ENCODE measurements at places on chromosomes 1 and 21.
A peak's percentile ranks its signal among the peaks of the same experiment; 100 is the strongest.

DNA sequence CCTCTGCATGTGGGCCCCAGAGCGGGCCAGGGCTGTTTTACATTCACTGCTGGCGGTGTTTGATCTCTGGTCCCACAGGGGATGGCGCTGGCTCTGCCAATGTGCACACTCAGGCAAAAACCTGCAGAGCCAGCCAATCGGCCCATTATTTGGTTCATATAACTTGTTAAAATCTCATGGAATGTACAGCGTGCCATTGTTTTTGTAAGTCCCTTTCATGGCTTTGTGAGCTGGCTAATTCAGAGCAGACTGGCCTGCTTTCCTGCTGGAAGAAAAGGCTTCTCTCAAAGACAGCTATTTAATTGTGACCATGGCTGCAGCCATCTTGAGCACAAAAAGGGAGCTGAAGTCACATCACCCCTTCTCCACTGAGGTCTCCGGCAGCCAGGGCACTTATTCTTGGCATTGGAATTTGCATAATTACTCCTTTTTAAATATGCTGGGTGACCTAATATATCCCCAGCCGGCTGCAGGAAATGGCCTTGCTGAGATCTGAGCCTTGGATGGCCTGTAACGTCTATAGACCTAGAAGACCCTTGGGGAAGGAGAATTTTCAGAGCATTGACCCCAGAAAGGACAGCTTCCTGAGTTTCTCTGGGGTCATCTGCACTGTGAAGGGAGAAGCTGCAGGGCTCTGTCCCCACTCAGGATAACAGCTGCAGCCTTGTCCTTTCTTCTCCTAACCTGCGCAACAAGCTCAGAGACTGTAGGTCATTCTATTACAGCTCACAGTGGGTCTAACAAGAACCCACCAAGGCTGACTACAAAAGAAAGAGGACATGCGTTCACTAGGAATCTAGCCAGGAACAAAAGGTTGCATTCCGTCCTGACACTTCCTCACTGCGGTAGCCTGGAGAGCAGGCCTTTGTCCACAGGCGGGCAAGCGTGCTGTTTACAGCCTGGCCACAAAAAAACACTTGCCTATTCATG, 45.8 kb downstream of the BCAR3 start:
- DNase-seq, result no peak

- DNase-seq, result no peak
Measured at GRCh38 chr1:151621351-151621750, 9.5 kb downstream of the SNX27 start.

DNA sequence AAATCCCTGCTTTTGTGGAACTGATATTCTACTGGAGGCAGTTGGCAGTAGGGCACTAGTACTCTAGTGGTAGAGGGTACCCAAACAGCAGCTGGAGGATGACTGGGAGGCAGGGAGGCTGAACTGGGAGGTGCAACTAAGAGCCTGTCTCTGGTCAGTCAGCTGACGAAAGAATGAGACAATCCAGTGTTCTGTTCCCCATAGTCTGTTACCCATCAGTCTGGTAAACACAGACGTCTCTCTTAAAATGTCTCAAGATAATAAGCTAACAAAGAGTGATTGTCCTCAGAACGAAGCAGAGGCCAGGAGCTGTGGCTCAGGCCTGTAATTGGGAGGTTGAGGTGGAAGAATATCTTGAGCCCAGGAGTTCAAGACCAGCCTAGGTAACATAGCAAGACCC, 30.4 kb downstream of the TFAP2E start:
- no peak for DNase-seq

GRCh38 chr21:46054451-46054881, 43.4 kb upstream of the COL6A2 start:
- no peak for DNase-seq

GRCh38 chr1:226569879-226570547, 21.4 kb downstream of the STUM start:
- DNase-seq, result peak; percentile 34

DNA sequence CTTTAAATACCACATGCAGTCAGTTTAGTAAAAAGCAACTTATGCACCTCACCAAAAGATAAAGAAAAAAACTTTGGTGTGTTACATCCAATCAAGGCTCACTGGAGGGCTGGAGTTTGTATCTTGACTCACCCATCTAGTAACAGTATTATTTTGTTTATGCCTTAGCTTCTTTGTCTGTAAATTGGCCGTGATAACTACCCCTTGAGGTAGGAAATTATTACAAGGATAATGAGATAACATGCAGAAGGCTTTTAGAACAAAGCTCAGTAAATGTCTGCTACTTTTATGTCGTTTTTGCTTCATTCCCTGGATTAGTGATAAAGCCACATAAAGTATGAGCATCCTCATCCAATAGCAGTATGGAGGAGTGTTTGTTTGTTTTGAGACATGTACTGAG, 94.8 kb downstream of the ATP5PO start:
- DNase-seq, result no peak

GRCh38 chr1:33094486-33094885, 13.5 kb downstream of the AZIN2 start:
- DNase-seq, result no peak

- DNase-seq, result no peak
Measured at GRCh38 chr1:182652933-182653332, 31.5 kb downstream of the RGS8 start.

- no peak for DNase-seq
Measured at GRCh38 chr1:178870944-178871343, at the start of gene ANGPTL1. Gene ANGPTL1, minus strand, starts transcription at chr1:178871077. Its CDS starts 5,301 bp downstream, at chr1:178865776.

DNA sequence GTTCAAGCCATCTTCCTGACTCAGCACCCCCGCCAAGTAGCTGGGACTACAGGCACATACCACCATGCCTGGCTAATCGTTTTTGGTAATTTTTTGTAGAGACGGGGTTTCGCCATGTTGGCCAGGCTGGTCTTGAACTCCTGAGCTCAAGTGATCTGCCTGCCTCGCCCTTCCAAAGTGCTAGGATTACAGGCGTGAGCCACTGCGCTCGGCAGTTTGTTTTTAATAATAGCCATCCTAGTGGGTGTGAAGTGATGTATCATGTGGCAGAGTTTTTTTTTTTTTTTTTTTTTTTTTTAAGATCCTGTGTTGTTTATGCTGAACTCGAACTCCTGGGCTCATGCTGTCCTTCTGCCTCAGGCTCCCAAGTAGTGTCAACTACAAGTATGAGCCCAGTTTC, 51.8 kb downstream of the SPEN start:
- no peak for DNase-seq

GRCh38 chr1:32612189-32612881, 38.0 kb downstream of the ZBTB8OS start:
- DNase-seq, result peak; percentile 84

DNA sequence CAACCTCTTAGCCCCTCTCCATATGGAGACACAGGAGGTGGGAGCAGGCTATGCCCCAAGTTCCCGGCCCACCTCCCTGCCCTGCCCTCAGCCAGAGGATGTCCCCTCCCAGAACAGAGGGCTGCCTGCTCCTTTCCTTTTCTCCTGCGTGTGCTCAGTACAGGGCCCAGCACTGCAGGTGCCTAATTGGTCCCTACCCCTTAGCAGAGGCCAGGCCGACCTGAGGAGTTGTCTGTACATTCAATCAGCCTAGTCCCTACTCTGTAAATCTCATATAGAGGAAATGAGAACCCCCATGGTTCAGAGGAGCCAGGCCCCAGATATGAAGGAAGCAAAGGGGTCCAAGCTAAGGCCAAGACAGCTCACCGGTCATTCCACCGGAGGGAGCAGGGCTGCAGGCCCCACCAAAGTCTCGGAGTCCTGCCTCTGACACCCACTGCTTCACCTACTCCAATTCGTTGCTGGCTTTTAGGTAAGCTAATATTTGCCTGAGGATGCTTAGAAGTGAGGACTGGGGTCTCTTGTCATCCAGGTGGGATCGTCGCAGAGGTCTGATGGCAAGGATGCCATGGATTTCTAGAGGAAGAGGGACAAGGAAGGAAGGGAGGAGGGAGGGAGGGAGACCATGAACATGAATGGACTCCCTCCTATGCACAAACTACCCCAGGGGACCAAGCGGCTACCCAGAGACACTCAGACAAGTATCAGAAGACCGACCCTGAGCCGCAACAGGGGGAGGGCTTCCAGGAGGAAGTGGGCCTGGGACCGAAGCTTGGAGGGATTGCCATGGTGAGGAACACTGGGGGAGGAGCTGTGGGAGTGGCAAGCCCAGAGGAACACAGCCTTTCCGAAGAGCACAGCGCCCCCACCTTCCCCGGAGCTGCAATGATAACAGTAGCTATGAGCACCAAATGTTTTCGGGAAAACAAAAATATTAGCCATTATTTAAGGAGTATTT, 30.4 kb upstream of the FOXO6 start:
- DNase-seq, result no peak

- DNase-seq, result no peak
Measured at GRCh38 chr1:50023292-50024159, at the start of gene AGBL4. Gene AGBL4, minus strand, starts transcription at chr1:50023954.

DNA sequence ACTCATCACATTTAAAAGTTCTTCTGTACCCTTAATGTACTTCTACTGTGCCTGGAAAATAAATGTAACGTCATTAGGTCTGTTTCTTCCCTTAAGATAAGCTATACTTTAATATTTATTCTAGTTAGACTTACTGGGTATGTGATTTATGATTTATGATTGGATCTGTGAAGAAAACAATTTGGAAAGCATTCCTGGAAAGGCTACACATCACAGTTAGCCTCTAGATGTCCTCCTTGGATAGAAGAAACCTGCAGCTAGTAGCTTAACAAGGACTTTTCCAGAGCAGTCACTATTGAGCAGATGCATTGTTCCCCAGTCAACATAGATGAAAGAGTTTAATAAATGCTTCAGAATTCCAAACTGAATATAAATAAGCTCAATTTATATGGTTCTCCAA, 22.2 kb upstream of the ABL2 start:
- peak; percentile 19 for DNase-seq

DNA sequence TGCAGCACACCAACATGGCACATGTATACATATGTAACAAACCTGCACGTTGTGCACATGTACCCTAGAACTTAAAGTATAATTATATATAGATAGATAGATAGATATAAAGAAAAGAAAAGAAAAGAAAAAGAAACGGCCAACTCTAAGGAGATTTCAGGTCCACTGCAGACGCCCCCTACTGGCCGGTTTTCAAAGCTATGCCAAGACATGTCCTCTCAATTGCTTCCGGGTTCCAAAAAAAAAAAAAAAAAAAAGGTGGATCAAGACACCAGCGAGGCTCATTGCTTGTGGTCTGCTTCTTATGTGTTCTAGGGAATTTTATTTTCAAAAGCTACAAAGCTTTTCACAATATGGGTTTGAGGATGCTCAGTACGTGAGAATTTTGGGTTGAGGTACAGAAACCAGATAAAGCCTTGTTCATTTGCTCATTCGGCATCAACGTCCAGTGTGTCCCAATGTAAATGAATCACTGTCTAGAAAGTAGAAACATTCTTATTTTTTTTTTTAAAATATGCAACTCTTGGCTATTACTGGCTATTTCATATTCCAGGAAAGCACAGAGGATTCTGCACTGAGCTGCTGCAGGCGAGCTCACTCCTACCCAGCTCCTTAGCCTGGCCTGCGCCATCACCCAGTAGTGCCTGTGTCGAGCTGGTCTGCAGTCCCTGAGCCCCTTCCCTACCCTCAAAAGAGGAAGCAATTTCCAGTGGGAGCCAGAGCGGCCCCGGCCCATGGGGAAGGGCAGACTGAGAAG, 643.0 kb downstream of the KIF26B start:
- DNase-seq, result no peak

DNA sequence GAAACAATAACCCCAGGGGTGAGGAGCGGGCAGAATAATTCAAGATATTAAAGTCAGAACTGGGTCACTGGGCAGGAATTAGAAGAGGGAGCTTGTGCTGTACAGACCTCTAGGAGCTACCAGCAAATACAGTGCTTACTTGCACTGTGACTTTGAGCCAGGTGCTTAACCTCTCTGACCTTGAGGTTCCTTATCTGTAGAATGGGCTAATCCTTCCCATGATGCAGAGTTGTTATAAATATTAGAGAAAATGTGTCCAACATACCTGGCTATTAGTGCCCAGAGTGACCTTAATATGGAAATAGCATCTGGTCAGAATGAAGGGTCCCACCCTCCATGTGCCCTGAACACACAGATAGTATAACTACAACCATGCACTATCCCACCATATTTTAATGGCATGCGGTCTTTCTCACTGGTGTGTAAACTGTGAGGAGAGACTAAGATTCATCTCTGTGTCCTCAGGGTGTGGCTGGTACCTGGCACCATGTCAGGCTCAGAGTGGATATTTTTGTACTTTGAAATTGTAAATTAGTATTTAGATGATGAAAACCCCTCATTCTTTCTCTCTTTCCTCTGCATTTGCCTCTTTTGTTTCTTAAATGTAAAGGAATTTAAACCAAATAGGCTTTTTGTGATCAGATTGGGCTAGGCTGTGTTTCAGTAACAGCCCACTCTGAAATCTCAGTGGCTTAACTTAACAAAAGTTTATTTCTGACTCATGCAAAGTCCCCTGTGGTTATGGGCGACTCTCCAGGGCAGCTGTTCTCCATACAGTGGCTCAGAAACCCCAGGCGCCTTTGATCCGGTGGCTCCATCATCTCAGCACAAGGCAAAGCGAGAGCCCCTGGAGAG, 60.0 kb upstream of the ROR1 start:
- no peak for DNase-seq

- DNase-seq, result no peak
Measured at GRCh38 chr1:112522621-112523020, 13.9 kb downstream of the WNT2B start.

- no peak for DNase-seq
Measured at GRCh38 chr1:172239901-172240300, 180.6 kb upstream of the C1orf105 start.

DNA sequence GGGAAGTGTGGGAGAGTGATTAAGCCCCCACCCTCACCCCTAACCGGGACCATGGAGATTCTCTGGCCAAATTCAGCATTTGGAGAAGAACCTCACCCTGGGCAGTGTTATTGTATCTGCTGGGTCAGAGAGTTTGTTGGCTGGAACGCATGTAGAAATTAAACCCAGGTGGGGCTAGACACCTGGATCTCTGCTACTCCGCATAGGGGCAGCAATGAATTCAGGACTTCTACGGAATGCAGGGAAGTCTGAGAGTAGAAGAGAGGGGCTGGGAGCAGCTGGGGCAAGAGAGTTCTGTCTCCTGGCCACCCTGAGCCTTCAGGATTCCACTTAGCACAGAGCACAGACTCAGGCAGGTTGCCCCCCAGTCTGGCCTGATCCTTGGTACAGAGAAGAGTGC, 3.6 kb upstream of the CRABP2 start:
- DNase-seq, result no peak

DNA sequence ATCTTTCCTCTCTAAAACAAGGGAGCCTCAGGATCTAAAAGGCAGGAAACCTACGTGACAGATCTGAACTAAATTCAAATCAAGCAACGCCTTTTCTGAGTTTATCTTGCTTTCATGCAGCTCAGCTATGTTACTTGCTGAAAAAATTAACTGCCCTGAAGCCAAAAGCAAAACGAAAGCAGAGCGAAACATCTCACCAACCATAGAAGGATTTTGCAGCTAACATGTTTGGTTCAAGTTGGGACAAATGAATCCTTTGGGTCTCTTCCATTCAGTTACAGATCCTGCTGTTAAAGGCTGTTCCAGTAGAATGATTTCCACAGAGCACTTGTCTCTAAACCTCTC, 482 bp downstream of the SLC2A5 start:
- DNase-seq, result no peak

- DNase-seq, result no peak
Measured at GRCh38 chr1:84247425-84248220, 53.9 kb upstream of the SAMD13 start.
